ENCODE measurements at places on chromosomes 2 and 18.

DNA sequence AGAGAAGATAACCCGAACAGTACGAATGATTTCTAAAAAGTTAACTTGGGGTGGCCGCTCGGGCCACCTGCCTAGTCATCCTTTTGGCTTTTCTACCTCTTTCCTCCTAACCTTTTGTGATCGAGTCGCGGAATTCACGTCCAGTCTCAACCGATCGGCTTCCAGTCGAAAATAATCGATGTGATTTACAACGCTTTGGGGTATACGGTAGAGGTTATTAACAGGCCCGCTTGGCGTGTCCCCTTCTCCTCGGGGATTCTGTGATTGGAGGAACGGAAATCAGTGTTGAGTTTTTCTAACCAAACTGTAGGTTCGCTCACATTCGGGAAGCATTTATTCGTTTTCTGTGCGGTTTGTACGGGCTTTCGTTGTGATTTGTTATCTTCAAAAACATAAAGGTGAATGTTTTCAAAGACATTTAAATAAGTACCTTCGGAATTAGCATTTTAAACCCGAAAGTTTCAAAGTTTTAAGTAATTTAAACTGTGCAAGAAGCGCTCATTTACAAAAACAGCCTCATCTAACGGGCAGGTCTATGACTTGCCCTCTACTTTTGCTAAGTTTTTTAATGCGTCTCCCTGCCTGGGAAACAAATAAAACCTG is 588 bp upstream of the FOXI3 start:
- DNase-seq = no peak

DNA sequence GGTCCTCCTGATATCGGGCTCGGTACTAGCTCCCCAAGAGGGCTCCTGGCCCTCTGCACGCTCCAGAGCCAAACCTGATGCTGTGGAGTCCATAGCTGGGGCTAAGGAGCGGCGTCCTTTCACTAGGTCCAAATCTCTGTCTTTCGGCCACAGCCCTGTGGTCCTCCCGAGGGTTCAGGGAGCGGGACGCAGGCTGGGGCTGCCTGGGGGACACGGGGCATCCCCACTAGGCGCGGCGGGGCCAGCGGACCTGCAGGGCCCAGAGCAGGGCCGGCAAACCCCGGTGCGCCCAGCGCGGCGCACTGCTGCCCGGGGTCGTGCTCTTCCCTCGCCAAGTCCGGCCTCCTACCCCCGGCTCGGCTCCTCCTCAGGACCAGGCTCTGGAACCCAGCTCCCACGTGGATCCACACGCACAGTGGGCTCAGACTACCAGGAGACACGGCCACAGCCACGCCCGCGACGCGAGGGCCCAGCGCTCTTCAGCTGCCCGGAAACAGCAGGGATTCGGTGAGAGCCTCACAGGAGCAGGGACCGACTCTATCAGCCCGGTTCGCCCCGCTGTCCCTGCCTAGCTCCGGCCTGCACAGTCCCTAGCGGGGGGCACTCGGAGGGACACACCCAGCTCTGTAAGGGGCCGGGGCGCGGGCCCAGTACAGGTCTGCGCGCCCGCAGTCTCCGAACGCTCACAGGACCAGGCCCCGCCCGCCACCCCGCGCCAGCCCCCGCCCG is 593 bp downstream of the ZNF514 start:
- DNase-seq = peak; percentile 8

DNA sequence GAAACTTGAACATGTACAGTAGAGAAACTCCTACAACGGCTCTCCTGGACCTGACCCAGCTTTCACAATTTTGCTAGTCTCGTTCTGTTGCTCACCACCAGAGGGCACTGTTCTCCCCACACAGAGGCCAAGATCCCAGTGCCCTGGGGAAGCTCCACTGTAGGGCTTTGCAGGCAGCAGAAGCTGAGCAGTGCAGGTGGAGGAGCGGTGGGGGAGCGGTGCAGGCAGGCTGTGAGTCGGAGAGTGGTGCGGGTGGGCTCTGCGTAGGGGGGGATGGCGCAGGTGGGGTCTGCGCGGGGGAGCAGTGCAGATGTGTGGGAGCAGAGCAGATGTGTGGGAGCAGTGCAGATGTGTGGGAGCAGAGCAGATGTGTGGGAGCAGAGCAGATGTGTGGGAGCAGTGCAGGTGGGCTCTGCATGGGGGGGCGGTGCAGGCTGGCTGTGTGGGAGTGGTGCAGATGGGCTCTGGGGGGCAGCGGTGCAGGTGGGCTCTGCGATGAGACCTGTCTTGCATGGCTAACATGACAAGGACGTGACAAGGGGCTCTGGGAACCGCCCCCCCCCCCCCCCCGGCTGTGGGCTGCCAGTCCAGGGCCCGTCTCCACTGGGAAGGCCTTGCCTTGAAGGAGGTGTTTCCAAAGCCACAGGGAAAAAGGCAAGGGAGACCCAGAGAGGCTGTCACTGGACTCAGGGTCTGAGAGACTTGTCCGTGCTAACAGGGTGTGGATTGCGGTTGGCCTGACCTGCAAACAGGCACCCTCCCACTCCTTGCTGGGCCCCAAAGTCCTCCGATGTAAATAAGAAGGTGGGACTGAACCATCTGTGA is 7.3 kb downstream of the CYS1 start:
- DNase-seq = peak; percentile 91

GRCh38 chr2:128145651-128146050 is 54.7 kb downstream of the UGGT1 start:
- no peak for DNase-seq

DNA sequence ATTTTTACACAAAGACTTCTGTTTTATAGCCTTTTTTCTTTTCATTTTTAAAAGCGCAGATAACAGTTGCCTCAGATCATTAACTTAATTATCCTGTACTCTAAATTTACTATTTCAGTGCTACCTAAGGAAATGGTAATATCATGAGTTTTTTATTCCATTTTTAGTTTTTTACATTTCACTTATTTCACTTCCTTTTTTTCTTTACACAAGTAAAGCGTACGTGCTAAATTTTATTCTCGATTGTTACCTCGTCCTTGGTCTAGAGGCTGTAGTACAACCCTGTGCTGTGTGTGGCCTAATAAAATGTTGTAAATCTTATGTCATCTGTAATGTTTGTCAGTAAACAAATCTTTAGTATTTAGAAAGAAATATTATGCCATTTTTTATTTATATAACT is 49.2 kb downstream of the CRIM1 start:
- DNase-seq = peak; percentile 59

DNA sequence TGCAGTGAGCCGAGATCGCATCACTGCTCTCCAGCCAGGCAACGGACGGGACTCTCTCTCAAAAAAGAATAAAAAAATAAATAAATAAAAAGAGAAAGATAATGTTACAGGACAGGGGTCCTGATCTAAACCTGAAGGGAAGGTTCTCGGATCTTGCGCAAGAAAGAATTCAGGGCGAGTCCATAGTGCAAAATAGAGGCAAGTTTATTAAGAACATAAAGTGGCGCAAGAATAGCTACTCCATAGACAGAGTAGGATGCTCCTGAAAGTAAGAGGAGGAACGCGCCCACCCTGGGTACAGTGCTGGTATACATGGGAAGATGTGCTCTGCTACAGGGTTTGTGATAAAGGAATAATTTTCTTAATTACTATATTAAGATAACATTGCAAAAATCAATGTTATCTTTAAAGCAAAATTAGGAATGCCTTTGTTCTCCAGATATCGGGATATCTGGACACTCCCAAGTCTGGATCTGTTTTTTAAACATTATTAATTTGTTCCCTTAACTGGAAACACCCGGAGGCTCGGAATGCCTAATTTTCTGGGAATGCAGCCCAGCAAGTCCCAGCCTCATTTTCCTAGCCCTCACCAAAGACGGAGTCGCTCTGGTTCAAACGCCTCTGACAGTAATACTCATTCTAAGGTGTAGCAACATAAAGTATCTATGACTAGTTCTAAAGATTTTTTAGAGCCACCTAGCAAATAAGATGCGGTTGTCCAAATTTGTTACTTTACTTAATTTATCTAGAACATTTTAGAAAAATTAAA is 38.8 kb downstream of the ACSL3 start:
- no peak for DNase-seq

GRCh38 chr18:51522821-51523220 is 325.3 kb upstream of the MEX3C start:
- no peak for DNase-seq

DNA sequence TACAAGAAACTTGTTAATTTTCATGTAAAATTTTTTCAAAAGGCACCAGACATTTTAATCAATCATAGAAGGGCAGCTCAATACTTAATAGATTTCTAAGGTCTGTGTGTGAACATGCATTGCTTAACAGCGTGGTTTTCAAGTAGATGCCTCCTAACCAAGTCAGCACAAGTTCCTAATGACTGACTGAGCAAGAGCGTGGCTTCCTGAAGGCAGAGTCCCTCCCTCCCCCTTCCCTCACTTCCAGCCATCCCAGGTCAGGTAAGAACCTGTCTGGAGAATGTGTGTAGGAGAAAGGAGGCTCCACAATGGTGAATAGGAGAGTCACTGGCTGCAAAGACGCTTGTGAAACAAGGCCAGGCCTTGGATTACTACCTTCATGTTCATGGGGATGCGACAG is 33.5 kb upstream of the DAPL1 start:
- DNase-seq = no peak

GRCh38 chr18:49020129-49020528 is 69.4 kb upstream of the SMAD7 start:
- DNase-seq = no peak

DNA sequence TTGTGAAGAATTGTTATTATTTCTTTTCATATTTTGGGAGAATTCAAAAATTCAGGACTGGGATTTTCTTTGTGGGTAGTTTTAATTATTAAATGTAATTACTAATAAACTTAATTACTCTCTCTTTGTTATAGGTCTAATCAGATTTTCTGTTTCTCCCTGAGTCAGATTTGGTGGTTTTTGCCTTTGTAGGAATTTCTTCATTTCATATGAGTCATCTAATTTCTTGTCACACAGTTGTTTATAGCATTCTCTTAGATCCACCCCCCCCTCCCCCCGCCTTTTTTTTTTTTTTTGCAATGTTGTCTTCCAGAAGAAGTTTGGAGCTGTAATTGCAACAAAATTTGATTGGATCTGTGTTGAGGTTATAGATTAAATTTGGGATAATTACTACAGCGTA is 26.0 kb upstream of the GALR1 start:
- no peak for DNase-seq

GRCh38 chr18:52140986-52141385 is 199.0 kb upstream of the DCC start:
- DNase-seq = no peak

DNA sequence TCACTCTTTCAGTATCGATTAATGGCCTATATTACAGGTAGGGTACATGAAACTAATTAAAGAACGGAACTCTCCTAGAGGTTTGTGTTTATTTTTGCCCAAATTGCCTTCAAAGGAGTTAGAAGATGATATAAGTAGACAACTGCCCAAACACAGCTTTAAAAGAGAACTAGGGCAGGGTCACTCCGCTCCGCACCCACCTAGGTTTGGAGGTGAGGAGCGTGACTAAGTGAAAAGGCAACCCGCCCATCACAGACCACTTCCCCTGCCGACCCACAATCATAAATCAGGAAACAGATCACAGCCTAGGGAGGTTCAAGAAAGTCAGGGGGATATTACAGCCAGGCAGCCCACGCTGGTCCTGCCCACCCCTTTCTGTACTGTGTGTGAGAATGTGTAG is 166.7 kb downstream of the C1D start:
- no peak for DNase-seq

GRCh38 chr2:97654309-97654708 is 8.4 kb downstream of the COX5B start:
- DNase-seq = no peak

DNA sequence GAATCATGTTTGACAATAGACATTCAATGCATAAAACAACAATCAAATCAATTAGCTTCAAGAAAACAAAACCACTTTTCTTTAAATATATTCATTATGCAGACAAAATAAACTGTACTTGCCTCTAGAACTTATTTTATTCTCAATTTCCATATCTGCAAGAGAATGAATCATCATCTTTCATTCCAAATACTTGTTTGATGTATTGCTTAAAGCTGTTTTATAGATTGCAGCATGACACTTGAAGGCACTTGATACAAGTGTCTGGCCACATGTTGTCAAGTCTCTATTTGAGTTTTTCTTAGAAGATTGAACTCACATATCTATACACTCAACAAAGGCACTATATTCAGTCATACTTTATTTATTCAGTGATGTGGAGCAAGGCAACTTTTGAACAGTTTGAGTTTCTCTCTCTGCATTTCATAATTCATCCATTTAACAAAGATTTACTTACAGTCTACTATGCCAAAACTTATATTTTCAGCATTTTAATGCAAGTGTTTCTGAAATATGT is 38.7 kb upstream of the DDX18 start:
- DNase-seq = no peak

DNA sequence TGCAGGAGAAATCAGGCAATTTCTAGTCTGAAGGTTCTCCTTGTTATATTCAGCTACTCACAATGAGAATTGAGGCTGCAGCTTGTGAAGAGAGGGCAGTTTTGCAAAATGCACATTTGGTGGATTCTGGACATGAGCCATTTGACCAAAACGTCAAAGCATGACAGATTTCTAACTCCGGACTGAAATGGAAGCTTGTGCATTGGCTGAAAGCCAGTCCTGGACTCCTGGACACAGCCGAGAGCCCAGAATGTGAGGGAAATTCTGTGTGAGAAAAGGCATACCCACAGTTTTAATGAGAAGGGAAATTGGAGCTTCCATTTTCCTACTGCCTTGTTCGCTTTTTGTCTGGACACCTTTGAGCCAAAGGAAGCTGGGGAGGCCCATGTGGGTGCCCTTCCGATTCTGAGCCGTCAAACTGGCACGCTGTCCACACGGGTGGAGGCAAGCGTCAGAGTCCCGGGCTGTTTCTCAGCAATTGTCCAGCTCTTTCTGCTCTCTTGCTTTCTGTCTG is 23.7 kb upstream of the ROCK2 start:
- no peak for DNase-seq

GRCh38 chr2:36403675-36404230 is 48.2 kb downstream of the CRIM1 start:
- DNase-seq = peak; percentile 22

GRCh38 chr18:4394700-4395099 is 60.4 kb downstream of the DLGAP1 start:
- DNase-seq = peak; percentile 11

DNA sequence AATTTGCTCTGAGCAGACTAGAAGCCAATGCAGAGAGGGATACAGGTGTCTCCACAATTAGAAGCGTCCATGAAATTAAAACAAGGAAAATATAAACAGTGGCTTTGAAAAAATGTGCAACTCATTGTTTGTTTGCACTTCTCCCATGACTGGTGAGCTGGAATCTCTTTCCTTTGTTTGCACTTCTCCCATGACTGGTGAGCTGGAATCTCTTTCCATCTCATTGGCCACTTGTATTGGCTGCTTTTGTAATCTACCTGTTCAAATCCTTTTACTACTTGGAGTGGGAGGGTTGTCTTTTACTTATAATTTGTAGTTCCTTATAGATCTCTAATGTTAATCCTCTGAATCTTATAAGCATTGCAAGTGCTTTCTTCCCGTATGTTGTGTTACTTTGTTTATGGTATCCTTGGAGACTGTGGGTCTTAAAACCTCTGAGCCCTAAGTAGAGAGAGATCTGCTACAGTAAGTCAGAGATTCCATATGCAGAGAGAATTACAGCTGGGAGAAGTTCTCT is 94.1 kb downstream of the RTN4 start:
- DNase-seq = no peak

- no peak for DNase-seq
Measured at GRCh38 chr2:20638646-20639430, 12.1 kb downstream of the HS1BP3 start.
